Stimulated activated CD8-positive, alpha-beta memory T cell treated with anti-CD3 and anti-CD28 coated beads, Interleukin-2, amount 100 ng/mL, for 48 hours (primary cell): ENCODE measurements at places on chromosomes 4 and X.

- DNase-seq: no peak
Measured at GRCh38 chr4:3878678-3879077, 112.5 kb downstream of the ADRA2C start.

GRCh38 chrX:54042609-54043021 lies 1.7 kb downstream of the PHF8 start:
- DNase-seq: peak; percentile 15

DNA sequence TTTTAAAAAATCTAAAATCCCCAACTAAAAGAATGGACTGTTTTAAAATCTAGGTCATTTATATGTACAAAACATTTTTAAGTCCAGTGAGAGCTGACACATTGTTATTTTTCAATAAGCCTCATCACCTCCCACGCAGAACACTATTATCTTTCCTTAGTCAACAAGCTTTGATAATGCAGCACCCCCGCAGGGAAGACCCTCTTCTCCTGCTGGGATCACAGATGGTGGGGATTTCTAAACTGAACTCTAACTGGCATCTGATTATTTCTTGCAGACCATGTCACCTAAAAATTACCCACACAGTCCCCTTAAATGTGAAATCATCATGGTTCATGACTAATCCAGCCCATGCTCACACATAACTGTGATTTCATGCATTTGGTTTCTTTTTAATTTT lies 11.6 kb downstream of the SYTL4 start:
- DNase-seq: no peak

DNA sequence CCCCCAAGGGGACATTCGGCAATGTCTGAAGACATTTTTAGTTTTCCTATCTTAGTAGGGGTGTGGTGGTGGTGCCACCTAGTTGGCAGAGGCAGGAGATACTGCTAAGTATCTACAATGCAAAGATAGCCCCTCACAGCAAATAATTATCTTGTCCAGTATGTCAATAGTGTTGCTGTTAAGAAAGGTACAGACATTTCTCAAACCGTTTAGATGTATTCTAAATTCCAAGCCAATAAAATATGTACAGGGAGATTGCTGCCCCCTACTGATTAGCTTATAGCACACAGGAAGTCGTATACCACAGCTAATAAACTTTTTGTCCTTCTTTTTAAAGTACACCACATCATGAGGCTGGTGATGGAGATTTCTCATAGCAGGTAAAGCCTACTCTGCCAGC lies 260.5 kb downstream of the TMA16 start:
- no peak for DNase-seq

- no peak for DNase-seq
Measured at GRCh38 chrX:107323786-107324492, 117.5 kb downstream of the DNAAF6 start.

GRCh38 chr4:41561244-41561643 lies 23.3 kb downstream of the LIMCH1 start:
- DNase-seq: no peak

DNA sequence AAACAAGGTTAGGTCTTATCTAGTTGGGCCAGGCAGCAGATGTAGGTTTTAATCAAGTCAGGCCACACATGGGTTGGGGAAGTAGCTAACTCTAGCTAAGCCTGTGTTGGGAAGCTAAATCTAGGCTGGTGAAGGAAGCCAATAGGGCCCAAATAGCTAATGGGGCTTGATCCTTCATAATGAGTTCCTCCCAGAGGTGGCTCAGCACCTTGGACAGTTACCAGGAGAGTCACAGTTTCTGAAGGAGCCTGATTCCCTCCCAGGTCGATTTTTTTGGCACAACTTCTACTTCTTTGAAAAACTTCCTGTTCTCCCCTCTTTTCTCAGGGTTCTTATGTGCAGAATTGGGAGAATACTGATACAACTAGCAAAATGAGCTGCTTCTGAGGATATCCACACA lies 242.5 kb upstream of the PRPS2 start:
- no peak for DNase-seq

DNA sequence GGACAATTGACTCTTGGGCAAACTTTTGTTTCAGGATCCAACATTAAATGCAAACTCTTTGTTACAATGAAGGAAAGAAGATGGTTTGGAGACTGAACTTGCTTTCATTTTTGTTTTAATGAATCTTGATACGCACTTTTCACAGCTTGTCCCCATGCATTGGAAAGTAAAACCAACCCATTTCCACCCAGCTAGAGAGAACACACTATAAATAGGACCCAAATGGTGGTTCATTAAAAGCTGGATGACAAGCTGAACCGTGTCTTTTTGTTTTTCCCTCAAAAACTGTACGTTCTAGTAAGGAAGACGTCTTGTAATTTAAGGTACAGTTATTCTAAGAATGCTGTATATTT lies 95.3 kb upstream of the EGFL6 start:
- no peak for DNase-seq

GRCh38 chrX:40081679-40082068 lies 16.1 kb downstream of the BCOR start:
- DNase-seq: no peak

DNA sequence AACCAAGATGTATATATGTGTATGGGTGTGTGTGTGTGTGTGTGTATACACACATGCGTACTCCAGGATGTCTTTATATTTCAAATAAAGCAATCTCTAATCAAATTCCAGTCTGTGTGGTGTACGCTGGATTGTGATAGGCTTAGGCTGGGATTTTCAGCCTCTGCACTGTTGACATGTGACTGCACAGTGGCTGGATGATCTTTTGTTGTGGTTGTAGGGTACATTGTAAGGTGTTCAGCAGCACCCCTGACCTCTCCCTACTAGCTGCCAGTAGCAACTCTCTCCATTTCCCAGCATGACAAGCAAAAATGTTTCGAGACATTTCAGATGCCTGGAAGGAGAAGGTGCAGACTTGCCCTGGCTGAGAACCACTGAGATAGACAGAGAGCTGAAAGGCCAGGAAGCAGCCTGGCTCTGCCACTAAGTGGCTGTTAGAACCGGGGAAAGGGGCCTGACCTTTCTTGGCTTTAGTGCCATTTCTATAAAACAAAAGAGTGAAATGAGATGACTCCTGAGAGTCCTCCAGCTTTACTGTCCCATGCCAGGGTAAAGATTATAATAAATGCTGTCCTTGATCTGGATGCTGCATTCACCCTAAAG lies 10.5 kb downstream of the PGM2 start:
- DNase-seq: no peak

DNA sequence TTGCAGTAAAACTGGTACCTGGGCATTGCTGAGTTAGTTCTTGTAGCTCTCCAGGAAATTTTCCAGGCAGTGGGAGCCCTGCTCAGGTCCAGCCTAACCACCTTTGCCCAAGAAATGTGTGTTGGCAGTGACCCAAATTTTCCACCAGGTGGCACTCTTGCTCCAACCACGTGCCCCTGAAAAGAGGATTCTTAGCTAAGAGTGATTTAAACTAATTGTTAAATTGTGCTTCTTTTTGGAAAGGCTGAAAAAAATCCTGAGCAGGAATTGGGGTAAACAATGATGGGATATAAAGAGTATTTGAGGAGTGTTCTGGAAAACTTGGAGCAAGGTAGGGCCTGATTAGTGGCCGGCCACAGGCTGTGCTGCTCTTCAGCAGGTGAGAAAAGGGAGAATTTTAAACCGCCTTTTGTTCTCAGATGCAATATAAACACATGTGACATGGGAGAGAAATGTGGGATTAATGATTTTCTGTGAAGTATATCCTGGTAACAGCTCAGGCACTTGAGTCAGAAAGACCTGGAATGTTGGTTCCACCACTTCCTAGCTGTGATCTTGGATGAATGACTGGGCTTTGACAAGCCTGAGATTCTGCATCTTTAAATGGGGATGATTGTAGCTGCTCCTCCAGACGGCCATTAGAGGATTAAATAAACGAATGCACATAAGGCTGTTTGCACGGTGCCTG lies 219.6 kb downstream of the PTTG2 start:
- DNase-seq: peak; percentile 62

DNA sequence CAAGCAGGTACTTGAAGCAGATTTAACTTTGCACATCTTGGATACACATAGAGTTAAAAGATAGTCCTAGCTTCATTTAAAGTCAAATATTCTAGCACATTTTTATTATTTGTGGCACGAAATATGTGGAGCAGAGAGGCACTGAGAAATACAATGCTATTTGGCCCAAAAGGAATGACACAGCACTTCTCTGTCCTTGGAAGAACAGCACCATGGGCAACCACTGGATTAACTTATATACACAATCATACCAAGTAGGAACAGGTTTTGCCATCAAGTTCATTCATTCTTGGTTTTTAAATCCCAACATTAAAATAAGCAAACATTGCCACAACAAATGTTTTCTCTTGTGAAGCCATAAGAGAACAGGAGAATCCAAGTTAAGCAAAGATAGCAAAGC lies 924 bp upstream of the ENAM start:
- no peak for DNase-seq

DNA sequence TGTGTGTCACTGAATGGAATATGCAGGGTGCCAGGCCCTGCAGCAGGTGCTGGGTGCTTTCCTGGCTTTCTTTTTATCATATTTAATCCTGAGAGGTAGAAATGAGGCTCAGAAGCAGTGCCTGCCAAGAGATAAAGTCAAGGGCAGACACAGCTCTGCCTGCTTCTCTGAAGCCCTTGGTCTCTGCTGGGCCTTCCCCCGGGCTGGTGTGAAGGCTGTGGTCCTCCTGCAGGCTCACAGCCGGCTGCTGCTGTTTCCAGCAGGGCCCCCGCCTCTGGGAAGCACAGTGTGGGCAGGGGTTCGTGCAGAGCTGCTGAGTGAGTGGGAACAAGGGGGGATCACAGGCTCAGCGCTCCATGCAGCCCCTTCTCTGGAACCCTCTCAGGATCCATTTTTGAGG lies 49.6 kb downstream of the TBC1D14 start:
- no peak for DNase-seq

- no peak for DNase-seq
Measured at GRCh38 chr4:118400356-118400755, 47.6 kb upstream of the PRSS12 start.

- no peak for DNase-seq
Measured at GRCh38 chrX:106246511-106246910, 78.4 kb downstream of the PWWP3B start.

DNA sequence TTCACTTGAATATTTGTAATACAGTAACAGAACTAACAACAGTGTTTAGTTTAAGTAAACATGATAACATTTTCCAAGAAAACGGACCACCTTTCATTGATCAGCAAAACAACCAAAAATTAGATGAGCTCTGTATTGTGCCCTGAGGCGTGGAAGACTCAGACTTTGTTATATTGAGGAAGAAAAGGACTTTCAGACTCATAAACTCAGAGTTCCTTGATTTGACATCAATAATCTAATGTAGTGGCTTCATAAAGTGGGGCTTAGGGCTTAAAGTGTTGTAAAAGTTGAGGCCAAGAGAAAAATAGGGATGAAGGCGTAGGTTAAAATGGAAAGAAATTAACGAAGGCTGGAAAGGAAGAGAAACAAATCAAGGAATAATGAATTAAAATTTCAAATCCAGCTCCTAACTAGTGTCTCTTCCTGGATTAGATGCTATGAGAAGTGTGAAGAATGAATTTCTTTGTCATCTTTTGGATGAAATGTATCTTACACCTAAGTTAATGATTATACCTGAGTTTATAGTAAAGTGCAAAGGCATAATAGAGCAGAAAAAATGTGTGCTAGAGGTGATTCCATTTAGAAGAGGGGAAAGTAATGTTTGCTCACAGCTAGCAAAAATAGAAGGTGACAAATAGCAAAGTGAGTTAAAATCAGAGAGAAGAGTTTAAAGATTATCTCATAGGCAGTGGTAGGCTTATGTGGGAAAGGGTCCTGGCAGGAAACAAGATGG lies 19.8 kb upstream of the GLRA2 start:
- no peak for DNase-seq
